ELR (cell line): ENCODE measurements at places on chromosomes 5 and 9.

DNA sequence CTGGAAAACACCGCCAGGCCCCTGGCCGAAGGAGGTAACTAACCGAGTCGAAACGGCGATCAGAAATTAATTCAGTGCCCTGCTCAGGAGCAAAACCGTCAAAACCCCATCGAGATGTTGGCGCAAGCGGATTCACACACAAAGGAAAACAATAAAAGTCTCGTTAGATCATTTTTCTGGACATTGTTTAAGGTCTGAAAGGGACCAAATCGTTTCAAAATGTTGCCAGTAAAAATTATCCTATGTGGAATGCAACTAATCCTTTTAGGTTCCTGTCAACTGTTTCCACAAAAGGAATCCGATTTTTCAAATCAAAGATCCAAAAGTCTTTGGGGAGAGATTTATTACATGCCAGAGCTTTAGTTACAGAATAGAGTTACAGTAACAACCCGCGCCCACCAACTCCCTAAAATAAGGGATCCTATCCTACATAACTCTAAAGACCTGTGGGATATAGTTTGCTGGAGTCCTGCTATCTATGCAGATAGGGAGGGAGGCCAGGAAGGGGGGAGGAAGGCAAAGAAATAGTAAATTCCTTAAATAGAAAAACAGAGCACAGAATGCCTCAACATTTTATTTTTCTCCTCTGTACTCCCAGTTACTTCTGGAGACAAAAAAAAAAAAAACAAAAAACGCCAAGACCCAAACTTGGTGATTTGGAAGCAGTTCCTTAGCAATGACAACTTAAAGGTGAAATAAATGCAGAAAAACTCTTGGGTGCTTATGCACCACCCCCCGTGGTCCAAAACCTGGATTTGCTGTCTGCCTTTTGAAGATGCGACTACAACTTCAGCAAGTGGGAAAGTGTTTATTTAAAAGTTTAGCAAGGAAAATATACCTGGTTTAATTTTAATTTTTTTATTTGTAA is 10.6 kb downstream of the FOXD1 start:
- DNase-seq = no peak

- no peak for DNase-seq
Observed at GRCh38 chr9:105854026-105854782, 159.9 kb downstream of the TMEM38B start.

- DNase-seq = no peak
Observed at GRCh38 chr9:98559561-98559960, 149.2 kb downstream of the GABBR2 start.

GRCh38 chr5:139481580-139482049 is 943 bp downstream of the STING1 start:
- peak; percentile 59 for DNase-seq

- no peak for DNase-seq
Observed at GRCh38 chr5:168179192-168179593, 112.3 kb upstream of the WWC1 start.

- peak; percentile 94 for DNase-seq
Observed at GRCh38 chr5:139458580-139459407, 3.7 kb downstream of the ECSCR start.

DNA sequence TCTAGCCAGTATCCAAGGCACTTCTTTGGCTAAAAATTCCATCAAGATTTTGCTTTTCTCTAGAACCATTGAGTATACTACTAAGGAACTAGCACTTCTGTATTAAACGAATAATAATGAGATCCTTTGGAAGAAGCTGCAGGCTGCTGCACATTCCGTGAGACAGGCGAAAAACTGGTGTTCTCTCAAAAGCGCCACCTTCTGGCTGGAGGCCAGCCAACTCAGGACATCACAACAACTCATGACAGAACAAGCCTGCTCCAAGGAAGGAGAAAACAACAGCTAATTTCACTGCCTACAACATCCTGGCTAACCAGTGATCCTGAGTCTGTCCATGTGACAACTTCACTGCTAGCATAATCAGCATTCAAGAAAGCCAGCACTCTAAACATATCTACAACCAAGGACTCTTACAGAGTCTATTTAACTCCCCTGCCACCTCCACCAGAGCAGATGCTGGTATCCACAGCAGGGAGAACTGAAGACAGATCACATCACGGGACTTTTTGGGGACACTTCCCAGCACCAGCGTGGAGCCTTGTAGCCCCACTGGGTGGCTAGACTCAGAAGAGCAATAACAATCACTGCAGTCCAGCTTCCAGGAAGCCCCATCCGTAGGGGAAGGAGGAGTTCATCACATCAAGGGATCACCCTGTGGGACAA is 150.5 kb downstream of the YTHDC2 start:
- DNase-seq = peak; percentile 55

DNA sequence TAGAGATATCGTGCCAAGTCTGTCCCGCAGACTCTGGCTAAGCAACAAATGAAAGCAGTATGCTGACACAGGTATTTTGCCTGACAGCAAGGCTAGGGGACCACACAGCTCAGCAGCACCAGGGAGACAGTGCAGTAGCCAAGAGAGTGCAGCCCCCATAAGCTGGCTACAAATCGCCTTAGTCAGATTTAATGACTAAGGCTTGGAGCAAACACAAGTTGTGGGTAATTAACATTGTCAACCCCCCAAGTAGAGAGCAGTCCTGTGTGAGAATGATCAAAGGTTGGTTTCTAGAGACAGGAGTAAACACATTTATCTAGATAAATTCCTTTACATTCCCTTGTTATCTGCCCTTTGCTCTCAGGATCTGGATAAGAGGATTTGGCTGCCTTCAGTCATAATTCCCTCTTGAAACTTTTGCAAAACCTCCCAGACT is 1434.5 kb upstream of the CDH6 start:
- DNase-seq = no peak

DNA sequence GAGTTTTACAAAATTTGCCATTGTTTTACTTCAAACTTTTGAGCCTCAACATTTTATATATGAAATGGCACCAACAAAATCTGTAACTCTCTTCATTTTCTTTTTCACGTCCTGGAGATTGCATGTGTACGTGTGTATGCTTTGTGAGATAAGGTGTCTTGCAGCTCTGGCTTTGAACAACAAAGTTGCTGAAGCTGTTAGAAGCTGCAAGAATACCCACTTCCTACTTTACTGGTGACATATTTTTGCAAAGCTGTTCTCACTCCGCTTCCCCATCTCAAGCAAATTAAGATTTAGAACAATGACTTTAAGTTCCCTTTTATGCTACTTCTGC is 41.8 kb downstream of the FYB1 start:
- DNase-seq = no peak

DNA sequence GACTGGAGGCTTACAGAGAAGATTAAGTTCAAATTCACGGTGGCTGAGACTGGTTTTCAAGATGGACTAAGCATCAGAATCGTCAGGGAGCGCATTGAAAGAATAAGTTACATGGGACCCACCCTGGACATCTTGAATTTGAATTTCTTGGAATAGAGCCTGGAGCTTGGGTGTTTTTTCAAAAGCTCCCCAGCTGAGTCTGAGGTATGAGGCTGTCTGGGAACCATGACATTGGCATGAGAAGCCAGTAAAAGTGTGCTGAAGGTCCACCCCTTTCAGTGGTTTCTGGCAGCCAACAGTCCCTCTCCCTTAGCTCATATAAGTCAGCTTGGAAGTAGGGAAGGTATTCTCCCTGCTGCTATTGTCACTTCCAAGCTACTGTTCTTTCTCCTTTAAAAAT is 97.8 kb downstream of the MAST4 start:
- no peak for DNase-seq

GRCh38 chr9:117344892-117345660 is 69.8 kb downstream of the ASTN2 start:
- DNase-seq = peak; percentile 1

DNA sequence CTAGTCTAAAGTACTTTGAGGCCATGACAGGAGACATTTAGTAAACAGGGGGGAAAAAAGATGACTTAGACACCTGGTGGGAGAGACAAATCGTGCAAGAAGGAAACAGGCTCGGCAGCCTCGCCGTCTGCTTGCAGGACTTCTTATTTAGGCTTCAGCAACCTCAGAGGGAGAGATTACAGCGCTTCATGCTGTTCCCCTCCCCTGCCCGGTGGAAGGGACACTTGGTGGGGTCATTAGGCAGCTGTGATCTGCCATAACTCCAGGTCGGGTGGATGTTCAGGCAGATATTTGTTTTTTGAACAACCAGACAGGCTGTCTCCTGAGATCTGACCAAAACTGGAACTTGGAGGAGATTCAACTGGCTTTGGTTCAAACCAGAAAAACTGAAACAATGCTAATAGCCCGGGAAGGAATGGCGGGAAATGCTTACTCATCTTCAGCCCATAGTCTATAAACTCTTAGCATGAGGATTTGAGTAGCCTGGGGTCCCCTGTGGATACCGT is 38.1 kb upstream of the CD180 start:
- peak; percentile 56 for DNase-seq

DNA sequence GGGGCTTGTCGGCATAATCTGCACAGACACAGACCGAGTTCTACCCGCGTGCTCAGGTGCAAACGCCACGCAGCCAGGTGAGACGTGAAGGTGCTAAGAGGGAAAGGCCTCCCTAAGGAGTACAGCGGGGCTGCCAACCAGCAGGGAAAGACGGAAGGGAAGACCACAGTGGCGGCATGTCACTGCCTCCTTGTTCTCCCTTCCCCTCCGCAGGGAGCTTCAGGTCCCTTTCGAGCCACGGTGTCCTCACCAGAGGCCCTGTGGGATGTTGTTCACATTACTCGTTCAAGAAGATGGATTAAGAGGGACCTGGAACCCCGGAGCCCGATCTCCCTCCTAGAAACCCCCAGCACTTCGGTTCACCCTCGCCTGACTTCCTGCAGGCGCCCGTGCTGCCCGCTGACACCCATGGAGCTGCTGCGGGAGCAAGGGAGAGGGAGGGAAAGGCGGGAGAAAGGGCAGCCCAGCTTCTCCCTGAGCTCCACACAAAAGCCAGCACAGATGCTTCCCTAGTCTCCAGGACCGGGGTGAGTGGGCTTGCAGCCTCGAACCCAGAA is 686 bp downstream of the BRD9 start:
- peak; percentile 48 for DNase-seq

DNA sequence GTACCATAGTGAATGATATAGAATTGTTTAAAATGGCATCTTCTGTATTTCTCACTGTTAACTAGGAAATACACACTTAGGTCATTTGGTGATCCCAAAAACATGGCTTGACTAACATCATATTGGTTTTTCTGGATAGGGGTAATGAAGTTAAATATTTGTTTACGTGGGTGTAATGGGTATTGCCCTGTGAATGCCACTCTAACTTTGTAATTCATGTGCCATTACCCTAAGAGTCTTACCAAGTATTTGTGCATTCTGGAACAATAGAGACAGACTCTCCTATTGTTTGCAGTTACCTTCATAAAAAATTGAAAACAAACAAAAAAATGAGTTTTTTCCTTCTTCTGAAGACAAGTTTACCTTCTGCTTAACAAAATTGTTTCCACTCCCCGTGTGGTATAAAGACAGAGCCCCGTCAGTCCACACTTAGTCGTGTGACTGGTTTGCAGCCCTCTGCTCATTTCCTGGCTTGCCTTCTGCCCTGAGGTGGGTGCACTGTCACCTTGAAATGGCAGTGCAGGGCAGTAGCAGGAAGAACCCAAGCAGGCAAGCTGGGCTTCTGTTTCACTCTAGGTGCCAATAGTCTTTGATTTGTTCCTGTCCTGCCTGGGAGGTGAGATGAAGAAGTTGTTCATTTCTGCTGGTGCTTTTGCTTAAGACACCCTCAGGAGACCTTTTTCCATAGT is 9.6 kb upstream of the CATSPER3 start:
- no peak for DNase-seq

DNA sequence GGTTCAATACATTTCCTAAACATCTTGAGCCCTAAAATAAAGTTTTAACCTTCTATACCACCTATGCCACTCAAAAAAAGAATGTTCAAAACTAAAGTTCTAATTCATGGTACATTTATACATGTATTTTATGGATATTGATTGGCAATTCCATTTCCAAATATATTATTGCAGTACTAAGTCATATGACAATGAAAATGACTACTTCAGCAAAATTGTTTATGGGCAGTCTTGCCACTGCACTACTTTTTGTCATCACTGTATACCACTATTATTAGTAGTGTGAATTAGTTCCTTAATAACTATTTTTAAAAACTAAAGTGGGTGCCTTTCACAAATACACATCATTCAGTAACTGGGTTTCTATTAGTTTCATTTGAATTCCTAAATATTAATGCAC is 199.6 kb upstream of the CYLC2 start:
- DNase-seq = no peak

DNA sequence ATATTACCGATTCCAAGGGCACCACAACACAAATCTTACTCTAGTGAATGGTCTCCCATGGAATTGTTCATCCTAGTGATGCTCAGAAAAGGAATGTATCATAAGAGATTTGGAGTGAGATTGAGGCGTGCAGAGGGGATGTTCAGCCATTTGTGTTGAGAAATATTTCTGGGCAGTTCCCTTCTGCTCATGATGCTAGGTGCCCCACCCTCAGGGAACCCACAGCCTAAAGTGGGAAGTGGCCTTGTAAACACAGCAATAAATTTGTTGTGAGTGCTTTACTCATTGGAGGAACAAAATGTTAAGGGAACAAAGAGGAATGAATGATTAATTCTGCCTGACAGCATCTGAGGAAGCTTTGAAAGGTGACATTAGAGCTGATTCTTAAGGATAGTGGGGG is 129.9 kb downstream of the TLE4 start:
- DNase-seq = peak; percentile 24

DNA sequence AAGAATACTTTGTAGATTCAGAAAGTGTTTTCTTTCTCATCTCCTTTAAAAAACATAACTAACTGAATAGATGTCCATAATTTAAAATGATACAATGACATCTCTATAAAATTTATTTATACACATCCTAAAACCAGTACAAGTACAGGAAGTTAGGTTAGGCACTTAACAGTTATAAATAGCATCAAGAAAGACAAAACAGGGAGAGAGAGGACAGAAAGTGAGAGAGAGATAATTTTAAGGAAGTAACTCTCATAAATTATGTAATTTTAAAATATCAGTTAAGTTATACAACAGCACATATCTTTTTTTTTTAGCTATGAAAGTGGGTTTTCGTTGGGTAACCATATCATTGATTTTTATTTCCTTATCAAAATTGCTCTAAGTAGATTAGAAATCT is 1068.6 kb downstream of the TAF11L14 start:
- no peak for DNase-seq

DNA sequence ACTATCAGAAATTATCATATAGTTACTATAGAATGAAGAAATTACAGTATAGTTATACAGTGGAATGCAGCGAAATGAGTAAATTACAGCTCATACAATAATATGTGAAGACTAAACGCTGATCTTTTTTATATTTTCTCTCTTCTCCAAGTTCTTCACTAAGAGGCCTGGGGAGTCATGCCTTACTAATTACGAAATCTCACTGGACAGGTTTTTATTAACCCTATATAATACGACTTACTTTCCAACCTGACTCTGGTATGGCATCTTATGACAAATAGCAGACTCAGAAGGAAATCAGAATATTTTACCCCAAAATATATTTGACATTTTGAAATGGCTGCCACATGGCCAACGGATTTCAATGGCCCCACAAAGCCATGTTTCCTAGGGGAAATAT is 9.1 kb downstream of the CARNMT1 start:
- DNase-seq = no peak

- no peak for DNase-seq
Observed at GRCh38 chr5:82534986-82535385, 256.8 kb upstream of the RPS23 start.

DNA sequence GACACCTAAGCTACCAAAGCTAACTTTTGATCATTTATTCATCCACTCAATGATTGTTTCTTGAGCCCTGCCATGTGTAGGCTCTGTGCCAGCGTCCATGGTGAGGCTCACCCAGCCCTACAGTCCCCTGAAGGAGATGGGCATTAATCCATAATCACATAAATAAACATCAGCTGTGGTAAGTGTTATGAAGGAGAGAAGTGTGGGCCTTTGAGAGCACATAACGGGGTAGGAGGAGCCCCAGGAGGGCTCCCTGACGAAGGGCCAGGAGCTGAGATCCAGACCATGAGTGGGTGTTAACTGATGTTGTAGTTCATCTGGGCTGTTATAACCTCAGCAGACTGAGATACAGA is 53.9 kb upstream of the AFAP1L1 start:
- no peak for DNase-seq
